ENCODE measurements at places on chromosomes 5 and 9. TPM values are rescaled to one million over a fixed set of nuclear protein-coding genes. Genes with fewer than 3 reads are reported as not detected.

DNA sequence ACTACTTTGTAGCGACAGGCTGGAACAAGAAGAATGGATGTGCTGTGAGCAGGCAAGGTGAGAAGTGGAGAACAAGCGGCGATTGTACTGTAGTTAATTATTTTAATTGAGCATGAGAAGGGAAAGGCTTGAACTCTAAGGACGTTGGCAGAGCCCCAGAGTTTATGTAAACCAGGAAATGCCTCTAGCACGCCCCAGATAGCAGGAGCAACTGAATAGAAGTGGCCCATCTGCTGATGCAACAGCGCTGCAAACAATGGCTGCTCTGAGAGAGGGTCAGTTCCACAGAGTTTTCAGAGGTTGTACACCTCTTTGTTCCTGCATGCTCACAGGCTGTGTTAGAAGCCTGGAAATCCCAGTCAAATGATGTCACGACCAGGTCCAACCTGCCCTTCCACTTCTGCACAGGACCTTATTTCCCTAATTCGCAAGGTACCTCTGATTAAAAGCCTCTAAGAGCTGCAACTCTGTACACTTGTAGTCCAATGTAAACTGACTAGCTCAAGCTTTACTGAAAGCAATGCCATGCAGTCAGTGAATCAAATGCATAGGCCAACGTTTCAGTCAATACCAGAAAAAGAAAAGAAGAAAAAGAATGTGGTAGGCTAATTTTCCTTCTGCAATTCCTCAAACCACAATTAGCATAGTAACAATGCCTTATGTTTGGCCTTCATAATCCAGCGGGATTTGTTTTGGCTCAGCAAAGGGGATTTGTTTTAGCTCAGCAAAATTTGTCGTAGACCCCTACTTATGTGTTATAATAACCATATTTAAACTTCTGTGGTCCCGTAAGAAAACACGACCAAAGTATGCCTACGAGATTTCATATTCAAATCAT, 119.6 kb upstream of the RETREG1 start:
- no peaks in the 10 kb centered on the region for H3K4me1 ChIP-seq
- DNase-seq = no peak
- H3K36me3 ChIP-seq = no peaks in the 10 kb centered on the region
- no peaks in the 10 kb centered on the region for H3K27me3 ChIP-seq
- no peak overlapping the region for H3K4me3 ChIP-seq

DNA sequence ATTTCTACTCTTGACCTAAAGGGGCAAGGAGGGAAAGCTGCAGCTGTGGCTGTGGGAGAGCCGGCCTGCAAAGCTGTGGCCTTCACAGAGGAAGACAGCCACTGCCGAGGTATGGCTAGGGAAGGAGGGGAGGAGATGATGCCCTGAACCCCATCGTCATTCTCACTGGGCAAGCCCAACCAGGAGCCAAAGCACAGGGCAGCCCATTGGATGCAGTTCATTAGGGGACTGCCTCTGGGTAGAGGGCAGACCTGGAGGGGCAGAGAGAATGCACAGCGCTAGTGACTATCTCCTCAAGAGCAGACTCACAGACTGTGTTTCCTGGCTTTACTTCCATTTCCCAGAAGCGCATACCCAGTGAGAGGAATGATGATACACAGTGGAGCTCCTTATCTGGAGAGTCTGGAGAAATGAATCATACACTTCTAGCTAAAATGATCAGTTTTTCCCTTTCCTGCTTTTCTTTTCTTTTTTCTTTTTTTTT, 47.2 kb upstream of the TTC23L start:
- H3K36me3 ChIP-seq = no peaks in the 10 kb centered on the region
- H3K27ac ChIP-seq = no peak overlapping the region
- no peaks in the 10 kb centered on the region for H3K27me3 ChIP-seq

GRCh38 chr5:154274828-154275185, 84.3 kb downstream of the GALNT10 start:
- H3K4me1 ChIP-seq = peaks cover 34% of the 10 kb centered on the region
- no peak overlapping the region for H3K27ac ChIP-seq
- no peak overlapping the region for H3K4me3 ChIP-seq

DNA sequence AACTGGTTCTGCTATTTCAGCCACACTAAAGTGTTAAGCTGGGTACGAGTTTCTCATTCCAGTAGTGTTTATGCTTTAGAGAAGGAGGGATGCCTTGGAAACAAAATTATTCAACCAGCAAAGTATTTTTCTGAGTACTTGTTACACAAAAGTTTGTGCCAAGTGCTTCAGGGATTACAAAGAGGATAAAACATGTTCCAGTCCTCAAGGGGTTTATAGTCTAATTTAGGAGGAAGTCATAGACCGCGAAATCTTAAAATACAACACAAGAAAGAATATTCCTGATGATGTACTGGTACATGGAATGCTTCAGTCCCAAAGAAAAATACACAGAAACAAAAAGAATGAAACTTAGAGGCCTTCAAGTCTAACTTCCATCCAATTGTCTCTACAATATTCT, 85.4 kb upstream of the NR4A3 start:
- no peak overlapping the region for H3K27ac ChIP-seq
- H3K4me1 ChIP-seq = peaks cover 6% of the 10 kb centered on the region
- no peak for DNase-seq
- no peaks in the 10 kb centered on the region for H3K36me3 ChIP-seq
- no peaks in the 10 kb centered on the region for H3K27me3 ChIP-seq

GRCh38 chr5:107301999-107302398, 368.7 kb downstream of the EFNA5 start:
- no peak overlapping the region for H3K4me3 ChIP-seq
- no peaks in the 10 kb centered on the region for H3K36me3 ChIP-seq
- no peak overlapping the region for H3K27ac ChIP-seq
- DNase-seq = no peak
- no peaks in the 10 kb centered on the region for H3K4me1 ChIP-seq

DNA sequence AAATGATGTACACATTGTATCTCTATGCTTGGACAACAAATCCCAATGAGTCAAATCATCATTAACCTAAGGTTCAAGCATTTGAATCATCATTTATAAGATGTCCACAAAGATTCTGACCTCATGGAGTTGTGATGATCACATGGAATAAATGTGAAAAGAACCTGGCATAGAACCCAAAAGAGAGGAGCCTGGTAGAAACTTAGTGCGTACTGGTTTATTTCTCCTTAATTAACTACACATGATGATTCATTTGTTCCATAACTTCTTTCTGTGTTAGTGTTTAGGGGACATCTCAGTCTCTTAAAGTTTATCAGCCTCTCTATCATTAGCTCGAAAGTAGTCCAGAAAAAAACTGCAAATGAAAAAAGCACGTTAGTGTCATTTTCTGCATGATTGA, 411.6 kb downstream of the BRINP1 start:
- H3K36me3 ChIP-seq = no peaks in the 10 kb centered on the region
- H3K27me3 ChIP-seq = no peaks in the 10 kb centered on the region
- no peak for DNase-seq
- no peaks in the 10 kb centered on the region for H3K4me1 ChIP-seq
- H3K4me3 ChIP-seq = no peak overlapping the region

GRCh38 chr9:108443019-108443633, 412.7 kb downstream of the ACTL7B start:
- no peaks in the 10 kb centered on the region for H3K36me3 ChIP-seq
- no peak for DNase-seq
- H3K4me1 ChIP-seq = no peaks in the 10 kb centered on the region
- no peak overlapping the region for H3K27ac ChIP-seq

DNA sequence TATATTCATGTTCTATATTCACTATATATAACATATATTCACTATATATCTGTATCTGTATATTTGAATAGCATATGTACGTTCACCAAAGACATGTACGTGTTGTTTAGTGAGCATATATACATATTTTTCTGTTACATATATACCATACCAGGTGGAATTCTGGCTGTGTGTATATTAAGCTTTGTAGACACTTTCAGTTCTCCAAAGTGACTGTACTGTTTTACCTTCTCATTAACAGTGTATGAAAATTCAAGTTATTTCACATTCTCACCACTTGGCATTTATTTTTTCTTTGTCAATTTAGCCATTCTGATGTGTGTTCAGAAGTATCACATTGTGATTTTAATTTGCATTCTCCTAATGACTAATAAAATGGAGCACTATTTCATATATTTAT, 52.2 kb downstream of the DROSHA start:
- H3K4me1 ChIP-seq = no peaks in the 10 kb centered on the region
- no peak overlapping the region for H3K4me3 ChIP-seq
- H3K36me3 ChIP-seq = peaks cover 11% of the 10 kb centered on the region
- DNase-seq = no peak
- no peak overlapping the region for H3K27ac ChIP-seq

GRCh38 chr9:132486706-132487350, 76.8 kb downstream of the CFAP77 start:
- H3K36me3 ChIP-seq = no peaks in the 10 kb centered on the region
- H3K4me3 ChIP-seq = no peak overlapping the region
- no peaks in the 10 kb centered on the region for H3K4me1 ChIP-seq
- DNase-seq = no peak
- peaks cover 18% of the 10 kb centered on the region for H3K27me3 ChIP-seq

Gene C9
- not detected for total RNA-seq

Gene PLAC8L1
- 0.51 TPM for total RNA-seq
